Anterior cingulate cortex (tissue), 58 donors: ENCODE measurements at places on chromosomes 12 and 14.

DNA sequence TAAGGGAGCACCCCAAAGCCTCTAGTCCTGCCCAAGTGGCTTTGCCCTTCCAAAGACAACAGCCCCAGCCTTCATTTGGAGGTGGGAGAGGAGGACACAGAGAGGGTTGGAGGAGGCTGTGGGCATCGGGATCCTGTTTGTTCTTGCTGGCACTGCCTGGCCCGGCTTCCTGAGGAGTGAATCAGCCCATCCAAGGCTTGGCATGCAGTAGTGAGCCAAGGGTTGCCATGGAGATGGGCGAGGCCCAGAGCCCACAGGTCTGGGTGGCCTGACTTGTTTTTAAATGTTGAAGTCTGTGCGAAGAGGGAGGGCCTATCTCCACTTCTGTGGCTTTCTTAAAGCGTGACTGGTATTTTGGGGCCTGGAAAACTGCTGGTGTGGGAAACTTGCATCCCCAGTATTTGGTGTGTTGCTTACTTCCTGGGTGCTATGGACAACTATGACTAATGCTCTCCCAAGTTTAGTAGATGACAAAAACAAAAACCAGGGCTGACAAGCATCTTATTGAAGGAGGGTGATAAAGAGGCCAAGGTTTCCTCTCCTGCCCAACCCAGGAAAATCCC is 15.8 kb downstream of the CD9 start:
- DNase-seq = peak; percentile 49

DNA sequence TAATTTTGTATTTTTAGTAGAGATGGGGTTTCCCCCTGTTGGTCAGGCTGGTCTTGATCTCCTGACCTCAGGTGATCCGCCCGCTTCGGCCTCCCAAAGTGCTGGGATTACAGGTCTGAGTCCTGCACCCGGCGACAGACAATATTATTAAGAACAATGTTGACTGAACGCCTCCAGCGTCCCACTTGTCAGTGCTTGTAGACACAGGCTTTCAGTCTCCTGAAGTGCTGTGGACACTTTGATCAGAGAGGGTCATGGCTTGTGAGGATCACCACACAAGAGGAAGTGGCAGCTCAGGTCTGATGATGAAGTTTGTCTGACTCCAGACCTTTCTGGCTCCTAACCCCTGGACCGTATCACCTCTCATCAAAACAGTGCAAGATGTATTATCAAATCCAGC is 114.6 kb downstream of the CHST11 start:
- DNase-seq = no peak

GRCh38 chr14:38233218-38233617 is 22.7 kb downstream of the CLEC14A start:
- DNase-seq = no peak

GRCh38 chr12:50331745-50332144 is 48.4 kb upstream of the LIMA1 start:
- no peak for DNase-seq

DNA sequence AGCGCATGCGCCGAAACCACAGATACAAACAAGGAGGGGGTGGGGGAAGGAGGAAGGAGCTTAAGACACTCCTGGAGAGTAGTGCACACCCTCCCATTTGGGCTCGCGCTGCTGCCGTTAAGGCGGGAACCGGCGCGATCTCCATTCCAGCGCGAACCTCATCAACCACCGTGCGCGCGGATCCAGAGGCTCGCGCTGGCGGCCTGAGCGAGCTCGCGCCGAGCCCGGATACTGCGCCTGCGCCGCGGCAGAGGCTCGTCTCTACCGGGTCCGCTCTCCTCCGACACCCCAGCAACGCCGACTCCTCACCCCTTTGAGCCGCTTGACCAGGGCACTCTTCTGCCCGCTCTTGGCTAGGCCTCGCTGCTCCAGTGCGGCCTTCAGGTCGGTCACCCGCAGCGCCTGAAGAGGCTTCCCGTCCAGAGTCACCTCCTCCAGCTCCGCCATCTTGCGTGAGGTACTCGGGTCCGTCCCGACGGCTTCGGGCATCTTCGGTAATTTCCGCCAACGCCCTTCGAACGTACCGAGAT is at the start of gene ACIN1:
Gene ACIN1 (minus strand): TSS at position 471 of the 530 bp plus-strand sequence. CDS start 24 bp downstream, at position 447.
- DNase-seq = no peak

DNA sequence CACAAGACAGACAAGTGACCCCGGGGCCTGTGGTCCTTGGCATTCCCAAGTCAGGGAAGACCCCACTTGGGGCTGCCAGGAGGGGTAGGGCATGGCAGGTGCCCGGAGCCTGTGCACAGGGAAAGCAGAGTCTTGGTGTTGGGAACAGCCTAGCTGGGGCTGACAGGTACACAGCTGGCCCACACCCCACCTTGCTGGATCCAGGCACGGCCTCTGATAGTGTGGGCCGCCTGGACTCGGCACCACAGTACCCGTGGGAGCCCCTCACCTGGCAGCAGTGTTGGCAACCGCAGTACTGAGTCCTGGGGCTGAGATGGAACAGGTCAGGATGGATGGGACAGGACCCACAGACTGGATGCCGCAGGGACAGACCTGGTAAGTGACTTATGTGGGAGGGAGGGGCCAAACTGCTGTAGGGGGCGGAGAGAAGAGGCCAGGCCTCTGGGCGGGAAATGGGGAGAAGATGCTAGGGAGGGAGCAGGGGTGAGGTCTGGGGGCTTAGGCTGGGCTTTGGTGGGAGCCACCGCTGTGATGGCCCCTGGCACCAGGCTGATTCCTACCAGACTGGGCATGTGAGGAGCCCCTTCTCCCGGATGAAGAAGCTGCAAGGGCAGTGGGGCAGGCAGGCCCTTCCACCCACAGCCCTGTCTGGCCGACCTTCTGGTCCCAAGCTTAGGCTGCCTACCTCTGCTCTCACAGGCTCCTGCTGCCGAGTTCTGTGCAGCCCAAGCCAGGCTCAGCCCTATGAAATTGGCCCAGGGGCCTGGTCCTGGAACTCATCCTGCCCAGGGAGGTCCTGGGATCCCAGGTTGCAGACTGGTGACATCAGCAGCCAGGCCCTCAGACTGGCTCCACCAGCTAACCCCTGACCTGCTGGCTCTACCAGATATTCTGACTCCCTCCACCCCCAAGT is at the start of gene TGM1:
Gene TGM1 (minus strand): TSS at position 357 of the 913 bp plus-strand sequence. CDS start 825 bp downstream, outside the sequence.
- DNase-seq = no peak

DNA sequence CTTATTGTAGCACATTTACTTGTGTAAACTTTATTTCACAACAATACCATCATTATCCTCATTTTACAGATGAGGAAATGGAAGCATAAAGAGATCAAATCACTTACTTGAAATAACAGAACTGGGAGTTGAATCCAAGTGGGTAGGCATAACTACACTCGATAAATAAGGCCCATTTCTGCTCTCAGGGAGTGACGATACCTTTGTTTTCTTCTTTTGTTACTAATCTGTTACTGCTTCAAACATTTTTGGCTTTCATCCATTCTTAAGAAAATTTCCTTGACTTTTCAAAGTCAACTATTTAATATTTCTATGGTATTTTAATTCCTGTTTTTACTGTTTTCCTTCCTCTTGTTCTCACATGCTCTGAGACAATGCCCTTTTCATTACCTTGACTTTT is 201.6 kb downstream of the ATP23 start:
- no peak for DNase-seq

- DNase-seq = peak; percentile 43
Observed at GRCh38 chr14:21382886-21383847, 652 bp downstream of the SUPT16H start.

DNA sequence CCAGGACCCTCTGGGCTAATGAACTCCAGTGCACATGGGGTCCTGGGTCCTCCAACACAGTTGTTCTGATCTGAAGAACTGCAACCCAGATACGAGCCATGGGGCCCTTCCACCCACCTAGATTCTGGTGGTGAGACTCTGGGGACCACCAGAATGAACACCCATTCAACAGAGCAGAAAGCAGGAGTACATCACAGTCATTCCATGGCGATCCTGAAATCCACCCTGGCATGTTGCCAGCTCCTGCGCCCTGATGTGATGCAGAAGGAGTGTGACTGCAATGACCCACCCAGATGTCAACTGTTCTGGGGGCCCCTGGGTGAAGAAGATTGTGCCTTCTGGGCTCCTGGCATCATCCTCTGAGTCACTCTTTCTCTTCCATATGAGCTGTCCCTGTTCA is 211.6 kb downstream of the KIF26A start:
- DNase-seq = no peak

DNA sequence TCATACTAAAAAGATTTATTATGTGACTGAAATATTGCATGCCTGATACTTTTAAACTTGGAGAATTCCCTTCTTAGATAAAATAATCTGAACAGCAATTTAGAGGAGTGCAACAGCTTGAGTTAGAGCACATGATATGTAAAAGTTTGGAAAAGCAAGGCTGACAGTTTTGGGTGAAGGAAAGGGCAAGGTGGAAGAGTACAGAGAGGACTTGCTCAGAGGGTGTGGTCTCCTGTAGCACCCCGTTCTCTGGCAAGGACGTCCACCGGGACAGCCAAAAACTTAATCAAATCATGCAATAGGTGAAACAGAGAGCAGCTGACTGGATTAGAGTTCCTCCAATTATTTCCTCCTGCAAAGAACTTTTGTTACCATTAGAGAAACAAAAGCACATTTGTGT is 65.2 kb upstream of the PDZRN4 start:
- DNase-seq = no peak

DNA sequence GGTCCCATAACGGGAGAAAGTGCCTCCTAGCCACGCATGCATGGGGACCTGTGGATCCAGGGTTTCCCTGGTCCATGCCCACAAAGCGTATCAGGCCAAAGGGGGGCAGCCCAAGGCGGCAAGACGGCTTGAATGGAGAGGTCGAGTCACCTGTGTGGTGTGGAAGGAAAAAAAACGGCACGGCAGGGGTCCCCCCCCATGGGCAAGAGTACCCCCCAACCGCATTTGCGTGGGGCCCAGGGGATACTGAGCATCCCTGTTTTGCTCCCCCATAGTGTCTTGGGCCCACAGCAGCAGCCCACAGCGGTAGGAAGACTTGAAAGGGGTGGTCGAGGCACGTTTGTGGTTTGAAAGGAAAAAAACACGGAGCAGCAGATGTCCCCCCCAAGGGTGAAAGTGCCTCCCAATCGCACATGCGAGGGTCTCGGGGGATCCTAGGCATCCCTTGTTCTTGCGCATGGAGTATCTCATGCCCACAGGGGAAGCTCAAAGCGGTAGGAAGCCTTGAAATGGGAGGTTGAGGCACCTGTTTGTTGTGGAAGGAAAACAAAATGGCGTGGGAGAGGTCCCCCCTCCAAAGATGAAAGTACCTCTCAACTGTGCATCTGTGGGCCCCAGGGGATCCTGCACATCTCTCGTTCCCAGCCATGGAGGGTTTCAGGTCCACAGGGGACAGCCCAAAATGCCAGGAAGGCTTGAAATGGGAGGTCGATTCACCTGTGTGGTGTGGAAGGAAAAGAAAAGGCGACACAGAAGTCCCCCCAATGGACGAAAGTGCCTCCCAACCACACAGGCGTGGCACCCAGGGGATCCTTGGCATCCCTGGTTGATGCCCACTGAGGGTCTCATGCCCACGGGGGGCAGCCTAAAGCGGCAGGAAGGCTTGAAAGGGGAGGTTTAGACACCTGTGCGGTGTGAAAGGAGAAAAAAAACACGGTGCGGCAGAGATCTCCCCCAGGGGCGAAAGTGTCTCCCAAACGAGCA is 577.5 kb downstream of the ALG10 start:
- no peak for DNase-seq

DNA sequence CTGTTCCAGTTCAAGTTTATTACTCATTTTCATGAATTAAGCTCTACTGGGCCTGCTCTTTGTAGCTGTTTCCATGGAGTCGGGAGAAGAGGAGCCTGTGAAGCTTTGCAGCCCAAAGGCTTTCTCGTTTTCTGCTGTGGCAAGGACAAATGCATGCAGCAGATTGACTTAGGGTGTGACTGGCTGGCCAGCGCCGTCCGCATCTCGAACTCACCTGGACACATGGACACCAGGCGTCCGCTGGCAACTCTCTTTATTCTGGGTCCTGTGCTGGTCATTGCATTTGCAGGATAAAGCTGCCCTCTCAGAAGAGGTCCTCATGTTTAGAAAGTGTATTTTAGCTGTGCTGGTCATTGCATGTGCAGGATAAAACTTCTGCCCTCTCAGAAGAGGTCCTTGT is 350.4 kb downstream of the TMEM121 start:
- DNase-seq = no peak
